Pancreas (tissue), 10 donors: ENCODE measurements at places on chromosomes 2 and 18.

DNA sequence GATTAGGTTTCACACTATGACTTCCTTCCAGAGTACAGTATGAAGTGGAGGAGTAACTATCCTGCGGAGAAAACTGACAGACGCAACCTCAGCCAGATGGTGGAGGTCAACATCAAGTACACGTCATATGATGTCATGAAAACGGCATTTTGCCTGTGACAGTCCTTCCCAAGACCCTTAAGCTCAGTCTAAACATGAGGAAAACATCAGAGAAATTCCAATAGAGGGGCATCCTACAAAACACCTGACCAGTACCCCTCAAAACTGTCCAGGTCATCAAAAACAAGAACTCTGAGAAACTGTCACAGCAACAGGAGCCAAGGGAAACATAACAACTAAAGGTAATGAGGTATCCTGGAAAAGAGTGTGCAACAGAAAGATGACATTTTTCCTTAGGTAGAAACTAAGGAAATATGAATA lies 1.7 kb downstream of the RNU4ATAC start:
- DNase-seq, result no peak

DNA sequence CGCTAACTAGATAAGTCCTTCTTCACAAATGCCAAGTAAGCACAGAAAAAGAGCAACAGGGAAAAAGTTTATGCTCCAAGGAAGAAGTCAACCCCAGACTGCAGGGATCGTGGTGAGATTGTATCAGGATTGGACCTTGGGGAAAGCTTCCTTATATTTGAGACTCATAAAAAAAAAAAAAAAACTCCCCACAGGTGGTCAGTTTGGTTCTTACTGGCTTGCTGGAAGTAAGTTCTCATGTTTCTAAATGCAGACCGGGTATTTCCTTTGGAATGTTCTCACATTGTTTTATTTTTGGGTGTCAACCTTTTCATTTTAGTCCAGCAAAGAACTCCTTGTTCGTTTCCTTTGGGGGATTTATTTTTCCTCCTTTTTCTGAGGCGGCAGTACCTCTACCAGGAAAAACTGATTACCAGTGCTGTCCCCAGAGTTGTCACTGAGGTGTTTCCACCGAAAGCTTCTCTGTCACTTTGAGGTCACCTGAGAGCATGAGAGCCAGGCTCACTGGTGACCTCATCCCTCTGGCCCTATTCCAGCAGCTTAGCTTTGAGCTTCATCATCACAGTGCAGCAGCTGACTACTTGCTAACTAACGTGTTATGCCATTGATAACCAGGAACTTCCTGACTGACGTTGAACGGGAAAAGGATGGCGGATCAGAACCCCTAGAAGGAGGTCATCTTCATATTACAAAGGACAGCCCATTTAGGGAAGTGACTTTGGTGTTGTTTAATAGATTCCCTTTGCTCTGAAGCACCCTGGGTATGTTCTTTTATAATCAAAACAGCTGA lies 16.8 kb upstream of the ATP8B1 start:
- peak; percentile 82 for DNase-seq

GRCh38 chr2:178237488-178238153 lies 43.3 kb downstream of the OSBPL6 start:
- DNase-seq, result no peak

DNA sequence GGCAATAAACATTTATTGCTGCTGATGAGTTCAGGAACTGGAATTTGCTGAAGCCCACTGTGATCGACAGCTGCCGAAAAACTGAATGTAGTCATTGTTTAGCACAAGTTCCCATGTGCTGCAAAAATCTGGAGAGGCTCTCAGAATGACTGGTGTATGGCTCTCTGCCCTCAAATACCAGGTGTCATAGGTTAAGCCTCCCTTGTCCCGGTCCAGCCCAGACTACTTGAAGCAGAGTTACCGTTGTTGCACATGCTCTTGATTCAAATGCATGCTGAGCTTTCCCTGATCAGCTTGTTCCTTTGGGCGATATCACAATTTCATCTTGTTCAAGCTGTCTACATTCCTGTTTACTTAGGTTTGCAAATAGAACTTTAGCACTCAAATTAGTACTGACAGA lies 625.2 kb downstream of the CPS1 start:
- DNase-seq, result no peak

DNA sequence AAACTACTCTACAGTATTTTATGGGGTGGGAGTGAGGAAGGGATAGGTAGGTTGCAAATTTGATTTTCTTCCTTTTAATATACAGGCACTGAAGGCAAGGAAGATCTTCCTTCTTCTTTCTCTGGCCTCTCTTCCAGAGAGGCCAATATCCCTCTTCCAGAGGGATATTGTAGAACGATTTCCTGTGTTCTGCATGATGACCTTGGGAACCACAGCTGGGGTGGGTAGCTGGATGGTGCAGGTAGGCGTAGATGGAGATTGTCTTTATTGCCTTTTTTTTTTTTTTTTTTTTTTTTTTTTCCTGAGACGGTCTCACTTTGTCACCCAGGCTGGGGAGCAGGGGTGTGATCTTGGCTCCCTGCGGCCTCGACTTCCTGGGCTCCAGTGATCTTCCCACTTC lies 49.4 kb downstream of the GATA6 start:
- DNase-seq, result no peak

DNA sequence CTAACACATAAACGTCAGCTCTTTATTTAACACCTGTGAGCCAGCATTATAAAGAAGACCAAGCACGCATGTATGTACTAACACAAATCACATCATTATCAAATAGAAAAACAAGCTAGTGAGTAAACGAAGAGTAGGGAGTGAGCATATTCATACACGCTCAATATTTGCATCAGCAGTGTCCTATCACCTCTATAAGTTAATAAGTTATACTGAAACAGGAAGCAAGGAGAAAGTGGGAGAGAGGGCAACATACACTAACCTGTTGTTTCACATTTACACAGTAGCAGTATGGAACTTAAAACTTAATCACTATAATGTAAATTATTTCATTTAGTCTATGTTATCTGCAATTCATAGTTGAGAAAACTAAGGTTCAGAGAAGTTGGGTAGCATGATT lies 321.5 kb upstream of the TANK start:
- no peak for DNase-seq

- DNase-seq, result no peak
Measured at GRCh38 chr18:55248495-55248894, 289.2 kb upstream of the CCDC68 start.

DNA sequence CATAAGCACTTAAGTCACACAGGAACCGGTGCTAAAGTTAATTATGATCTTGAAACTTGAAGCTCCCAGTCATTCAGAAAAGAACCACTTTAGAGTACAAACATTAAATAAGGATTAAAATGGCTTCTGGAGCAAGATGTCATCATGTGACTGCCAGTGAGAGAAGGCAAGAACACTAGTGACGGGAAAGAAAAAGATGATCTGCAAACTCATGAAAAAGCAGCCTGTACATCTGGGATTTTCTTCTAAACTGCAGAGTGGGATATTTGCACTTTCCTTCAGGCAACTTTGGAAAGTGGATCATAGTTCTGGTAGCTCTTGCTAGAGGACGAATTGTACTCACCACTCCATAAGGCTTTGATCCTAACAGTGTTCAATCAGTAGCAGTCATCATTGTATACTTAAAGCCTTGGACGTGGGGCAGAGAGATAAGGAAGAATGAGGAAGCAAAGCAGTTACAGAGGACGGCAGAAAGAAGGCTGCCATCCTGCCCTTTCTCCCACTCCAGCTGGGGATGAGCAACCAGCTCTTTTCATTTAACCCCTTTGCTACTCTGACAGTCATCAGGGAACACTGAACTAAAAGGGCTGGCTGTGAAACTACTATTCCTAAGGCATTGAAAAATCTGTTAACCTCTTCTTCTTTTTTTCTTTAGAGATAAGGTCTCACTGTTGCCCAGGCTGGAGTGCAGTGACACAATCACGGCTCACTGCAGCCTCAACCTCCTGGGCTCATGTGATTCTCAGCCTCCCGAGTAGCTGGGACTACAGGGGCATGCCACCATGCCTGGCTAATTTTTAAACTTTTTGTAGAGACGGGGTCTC lies 18.1 kb downstream of the ABHD3 start:
- no peak for DNase-seq

DNA sequence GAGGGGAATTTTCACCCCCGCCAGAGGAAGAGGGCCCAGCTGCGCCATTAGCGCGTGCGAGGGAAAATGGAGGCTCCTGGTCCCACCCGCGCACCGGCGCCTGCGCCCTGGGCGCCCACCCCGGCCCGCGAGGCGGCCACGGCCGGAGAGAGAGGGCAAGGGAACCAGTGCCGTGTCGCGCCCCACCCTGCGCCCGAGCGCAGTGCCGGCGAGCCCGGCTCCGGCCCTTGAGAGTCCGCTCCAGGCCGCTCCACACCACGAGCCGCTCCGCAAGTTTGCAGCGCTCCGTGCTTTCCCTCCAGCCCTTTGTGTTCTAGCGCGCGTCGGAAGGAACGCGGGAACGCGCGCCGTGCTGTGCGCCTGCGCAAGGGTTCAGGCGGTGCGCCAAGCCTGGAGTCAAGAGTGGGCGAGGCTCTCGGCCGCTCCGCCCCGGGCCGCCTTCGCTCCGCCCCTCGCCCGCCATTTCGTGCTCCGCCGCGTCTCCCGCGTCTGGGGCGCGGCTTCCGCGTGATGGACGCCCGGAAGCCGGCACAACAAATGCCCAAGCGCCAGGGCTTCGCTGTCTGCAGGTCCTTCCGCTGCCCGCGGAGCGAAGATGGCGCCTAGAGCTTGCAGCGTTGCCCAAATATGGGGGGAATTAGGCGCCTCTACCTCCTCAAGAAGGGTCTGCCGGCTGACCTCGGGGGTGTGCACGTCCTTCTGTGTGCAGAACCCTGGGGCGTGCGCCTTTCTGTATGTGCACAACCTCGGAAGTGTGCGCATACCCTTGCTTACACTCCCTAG lies 46.1 kb upstream of the PTMA start:
- DNase-seq, result peak; percentile 99

DNA sequence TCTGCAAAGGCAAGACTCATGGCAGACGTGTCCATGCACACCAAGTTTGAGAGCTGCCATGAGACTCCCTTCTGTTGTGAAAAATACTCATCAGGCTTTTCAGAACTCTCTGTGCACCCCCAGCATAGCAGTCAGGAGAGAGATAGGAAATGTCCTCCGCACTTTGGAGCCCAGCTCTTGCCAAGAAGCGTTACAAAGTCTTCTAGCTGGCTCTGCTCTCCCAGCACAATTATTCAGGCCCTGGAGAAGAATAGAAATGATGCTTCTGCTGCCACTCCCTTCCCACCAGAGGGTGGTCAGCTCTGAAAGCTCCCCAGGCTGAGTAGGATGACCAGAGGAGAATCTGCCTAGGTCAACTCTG lies 594.4 kb upstream of the ID2 start:
- DNase-seq, result no peak
